ENCODE measurements at places on chromosomes 3 and 15.
A peak's percentile ranks its signal among the peaks of the same experiment; 100 is the strongest.

GRCh38 chr3:112847692-112848091 is 1.0 kb upstream of the CD200R1L start:
- DNase-seq: no peak

GRCh38 chr3:195147649-195148080 is 123.3 kb downstream of the XXYLT1 start:
- DNase-seq: peak; percentile 90

DNA sequence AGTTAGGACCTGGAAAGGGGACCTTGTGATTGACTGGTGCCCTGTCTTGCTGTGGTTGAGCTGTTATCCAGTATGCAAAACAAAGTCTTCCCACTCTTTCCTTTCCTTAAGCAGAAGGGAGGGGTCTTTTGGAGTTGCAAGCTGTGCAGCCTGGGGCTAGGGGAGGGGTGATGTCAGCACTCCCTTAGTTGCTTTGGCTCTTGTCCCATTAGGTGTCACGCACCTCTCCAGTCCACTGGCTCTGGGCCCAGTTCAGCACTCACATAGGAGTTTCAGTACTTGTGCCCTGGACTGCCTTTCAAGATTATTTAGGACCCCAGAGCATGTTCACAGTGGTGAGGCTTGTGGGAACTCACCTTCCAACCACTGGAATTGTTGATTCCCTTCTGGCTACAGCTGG is 238.5 kb downstream of the DOCK3 start:
- DNase-seq: no peak

GRCh38 chr3:100496711-100497261 is 4.4 kb downstream of the TMEM45A start:
- no peak for DNase-seq

DNA sequence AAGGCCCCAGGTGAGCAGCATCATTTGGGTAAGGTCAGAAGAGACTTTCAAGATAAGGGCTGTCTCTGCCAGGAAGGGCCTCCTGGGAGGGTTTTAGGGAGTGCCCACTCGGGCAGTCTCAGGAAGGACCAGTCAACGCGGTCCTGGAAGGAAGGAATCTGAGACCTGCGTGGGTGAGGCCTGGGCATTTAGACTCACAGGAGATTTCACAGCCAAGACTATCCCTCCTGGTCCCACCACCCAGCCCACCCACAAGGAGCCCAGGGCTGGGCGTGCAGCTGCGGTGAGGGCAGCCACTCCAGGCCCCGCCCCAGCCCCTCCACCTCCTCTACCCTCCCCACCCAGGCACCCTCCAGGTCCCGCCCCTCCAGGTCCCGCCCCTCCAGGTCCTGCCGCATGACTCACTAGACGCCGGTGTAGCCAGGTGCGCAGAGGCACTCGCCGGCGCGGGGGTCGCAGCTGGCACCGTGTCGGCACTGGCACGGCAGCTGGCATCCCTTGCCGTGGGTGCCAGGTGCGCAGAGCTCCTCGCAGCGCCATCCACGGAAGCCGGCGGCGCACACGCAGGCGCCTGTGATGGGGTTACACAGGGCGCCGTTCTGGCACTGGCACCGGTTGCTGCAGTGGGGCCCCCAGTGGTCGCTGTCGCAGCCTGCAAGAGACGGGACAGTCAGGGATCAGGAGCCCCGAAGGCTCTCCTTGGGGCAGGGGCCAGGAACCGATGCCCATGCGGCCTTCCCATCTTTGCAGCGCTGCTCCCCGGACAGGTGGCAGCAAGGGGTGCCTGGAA is 112.7 kb downstream of the RAB11A start:
- DNase-seq: no peak

DNA sequence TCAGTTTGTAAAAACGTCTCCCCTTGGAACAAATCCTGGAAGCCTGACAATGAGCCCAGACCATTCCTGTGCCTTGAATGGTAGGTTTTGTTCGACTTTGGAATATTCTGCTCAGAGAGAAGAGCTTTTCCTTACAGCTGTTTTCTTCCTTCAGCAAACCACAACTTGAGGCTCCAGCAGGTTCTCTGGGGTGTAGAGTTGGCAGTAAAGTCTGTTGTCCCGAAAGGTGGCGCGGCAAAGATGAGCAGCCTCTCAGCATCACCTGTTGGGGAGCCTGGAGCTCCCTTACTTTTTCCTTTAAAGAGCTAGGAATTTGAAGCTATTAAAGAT is 65.4 kb downstream of the BOC start:
- DNase-seq: no peak

DNA sequence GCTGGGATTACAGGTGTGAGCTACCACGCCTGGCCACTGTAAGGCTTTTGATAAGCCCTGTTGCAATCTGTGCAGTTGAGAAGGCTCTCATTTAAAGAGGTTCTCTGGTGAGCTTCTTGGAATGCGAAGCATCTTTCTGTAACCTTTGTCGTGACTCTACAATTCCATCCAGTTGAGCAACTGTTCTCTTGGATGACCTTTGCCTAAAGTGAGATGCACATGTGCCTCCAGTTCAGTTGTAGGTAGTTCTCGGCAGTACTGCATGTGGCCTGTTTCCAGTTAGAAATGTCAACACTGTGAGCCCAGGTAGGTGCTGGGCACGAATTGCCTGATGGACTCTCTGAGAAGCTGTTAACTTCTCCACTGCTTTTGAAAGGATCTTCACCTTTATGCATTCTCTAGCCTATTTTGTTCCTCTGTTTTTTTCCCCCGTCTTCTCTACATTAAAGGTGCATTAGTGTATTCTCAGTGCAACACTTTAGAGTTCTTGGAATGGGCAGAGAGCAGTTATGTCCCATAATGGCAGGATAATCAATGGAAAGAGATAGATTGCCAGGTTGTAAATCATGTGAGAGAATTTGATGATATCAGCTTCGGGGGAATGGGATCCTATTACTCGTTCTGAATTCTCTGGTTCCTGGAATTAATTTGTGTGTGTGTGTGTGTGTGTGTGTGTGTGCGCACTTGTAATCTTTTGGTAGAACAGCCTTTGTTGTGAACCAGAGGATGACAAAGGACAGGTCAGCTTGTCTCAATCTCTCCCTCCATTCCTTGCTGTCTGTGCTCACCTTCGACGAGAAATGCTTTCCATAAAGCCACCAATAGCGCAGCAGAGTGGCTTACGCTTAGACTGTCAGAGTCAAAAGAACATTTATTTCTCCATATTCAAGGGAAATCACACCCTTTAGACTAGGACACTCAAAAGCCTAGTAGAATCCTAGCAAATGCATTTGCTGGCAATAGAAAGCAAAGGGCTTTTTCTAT is 51.1 kb downstream of the PTPRG start:
- no peak for DNase-seq

GRCh38 chr15:38454696-38455090 is 766 bp downstream of the FAM98B start:
- DNase-seq: no peak

DNA sequence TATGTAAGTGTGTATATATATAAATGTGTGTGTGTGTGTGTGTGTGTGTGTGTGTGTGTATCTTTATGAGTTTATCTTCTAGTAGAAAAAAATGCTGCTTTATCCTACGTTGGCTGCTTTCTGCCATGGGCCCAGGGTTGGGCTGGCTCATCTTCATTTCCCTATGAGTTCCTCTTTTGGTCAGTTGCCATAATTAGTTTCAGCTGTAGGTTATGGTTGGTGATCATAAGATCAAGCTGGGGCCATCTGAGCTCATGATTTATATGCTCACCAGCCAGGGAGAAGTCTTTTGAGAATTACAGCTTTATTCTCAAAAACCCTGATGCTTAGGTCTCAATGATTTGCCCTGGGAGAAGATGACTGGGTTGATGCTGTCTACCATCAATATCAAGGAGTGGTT is 775.8 kb upstream of the ARPP21 start:
- DNase-seq: no peak

- no peak for DNase-seq
Measured at GRCh38 chr15:87710406-87710805, 546.1 kb downstream of the NTRK3 start.

- peak; percentile 76 for DNase-seq
Measured at GRCh38 chr3:106184540-106185457, 316.0 kb upstream of the CBLB start.

DNA sequence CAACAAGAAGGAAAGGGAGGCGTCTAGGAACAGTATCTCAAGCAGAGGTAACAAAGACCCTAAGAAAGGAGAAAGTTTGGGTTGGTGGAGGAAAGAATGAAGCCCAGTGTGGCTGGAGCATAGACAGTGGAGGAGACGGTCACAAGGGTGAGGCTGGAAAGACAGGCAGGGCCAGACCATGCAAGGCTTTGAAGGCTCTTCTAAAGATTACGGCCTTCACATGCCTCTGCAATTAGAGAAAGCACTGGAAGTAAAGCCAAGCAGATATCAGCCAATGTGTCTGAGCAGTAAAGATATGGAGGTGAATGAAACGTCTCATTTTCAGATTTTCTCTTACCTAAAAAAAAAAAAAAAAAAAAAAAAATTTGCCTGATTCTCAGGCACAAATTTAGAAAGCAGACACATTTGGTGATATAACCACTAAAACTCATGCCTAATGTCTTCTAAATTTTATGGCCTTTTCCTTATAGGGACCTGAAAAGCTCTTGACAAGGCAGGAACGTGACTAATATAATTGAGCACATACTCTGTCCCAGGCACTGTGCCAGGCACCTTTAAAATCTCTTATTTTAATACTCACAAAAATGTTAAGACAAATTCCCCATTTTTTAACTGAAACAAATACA is 184.1 kb downstream of the MECOM start:
- DNase-seq: no peak

DNA sequence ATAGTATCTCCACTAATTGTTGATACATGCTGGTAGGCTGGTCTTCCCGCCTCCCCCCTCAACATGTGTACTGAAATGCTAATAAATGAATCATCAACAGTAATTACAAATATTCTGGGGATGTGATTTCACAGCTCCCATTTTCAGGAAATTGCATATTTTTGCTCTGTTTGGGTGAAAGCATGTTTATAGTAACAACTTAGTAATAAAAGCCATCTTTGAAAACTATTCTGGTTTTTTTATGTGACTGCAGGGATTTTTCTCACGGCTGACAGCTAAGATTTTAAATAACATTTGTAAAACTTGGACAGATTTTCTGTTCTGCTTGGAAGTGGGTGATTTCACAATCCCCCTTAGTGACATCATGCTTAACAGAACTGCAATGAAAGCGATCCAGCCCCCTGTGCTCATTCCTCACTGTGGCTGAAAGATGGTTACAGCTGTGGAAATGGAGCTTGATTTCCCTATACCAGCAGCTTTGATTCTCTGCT is 25.6 kb upstream of the FAM174B start:
- DNase-seq: no peak

DNA sequence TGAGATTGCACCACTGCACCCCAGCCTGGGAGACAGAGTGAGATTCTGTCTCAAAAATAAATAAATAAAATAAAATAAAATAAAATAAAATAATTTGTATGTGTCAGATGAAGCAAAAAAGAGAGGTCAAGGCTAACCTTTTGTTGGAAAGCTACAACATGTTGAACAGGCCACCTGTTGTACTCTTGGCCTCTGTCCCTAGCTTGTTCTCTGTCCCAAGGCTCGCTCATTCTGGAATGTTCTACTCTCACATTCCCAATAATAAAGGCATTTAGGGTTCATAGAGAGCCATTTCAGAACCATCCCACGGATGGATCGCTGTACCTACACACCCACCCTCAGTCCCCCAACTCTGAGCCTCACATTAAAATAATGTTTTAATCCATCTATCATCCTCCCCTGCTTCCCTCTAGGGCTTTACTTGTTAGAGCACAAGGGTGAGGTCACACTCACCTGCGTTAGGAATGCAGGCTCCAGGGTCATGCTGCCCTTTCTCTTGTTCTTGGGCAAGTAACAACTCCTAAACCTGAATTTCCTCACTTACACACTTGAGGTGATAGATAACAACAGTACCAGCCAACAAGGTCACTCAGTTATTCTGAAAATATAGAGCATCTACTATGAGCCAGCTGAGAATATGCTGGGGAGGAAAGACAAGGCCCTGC is 24.9 kb upstream of the KCTD6 start:
- no peak for DNase-seq

- DNase-seq: no peak
Measured at GRCh38 chr3:128493570-128494366, 767 bp upstream of the GATA2 start.

DNA sequence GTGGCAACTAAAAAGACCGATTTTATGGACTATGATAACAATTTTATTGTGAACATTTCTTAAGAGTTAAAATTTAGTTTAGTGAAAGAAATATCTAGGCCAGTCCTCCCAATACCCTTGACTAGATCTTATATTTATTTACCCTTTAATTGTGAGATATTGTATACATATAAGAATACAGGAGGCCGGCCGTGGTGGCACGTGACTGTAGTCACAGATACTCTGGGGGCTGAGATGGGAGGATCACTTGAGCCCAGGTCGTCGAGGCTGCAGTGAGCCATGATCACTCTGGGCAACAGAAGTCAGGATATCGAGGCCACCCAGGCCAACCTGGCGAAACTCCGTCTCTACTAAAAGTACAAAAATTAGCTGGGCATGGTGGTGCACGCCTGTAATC is 756 bp upstream of the RMDN3 start:
- DNase-seq: no peak

GRCh38 chr15:49331951-49332350 is 91.1 kb upstream of the FGF7 start:
- no peak for DNase-seq

GRCh38 chr3:102206511-102207031 is 228.2 kb upstream of the ZPLD1 start:
- DNase-seq: no peak

DNA sequence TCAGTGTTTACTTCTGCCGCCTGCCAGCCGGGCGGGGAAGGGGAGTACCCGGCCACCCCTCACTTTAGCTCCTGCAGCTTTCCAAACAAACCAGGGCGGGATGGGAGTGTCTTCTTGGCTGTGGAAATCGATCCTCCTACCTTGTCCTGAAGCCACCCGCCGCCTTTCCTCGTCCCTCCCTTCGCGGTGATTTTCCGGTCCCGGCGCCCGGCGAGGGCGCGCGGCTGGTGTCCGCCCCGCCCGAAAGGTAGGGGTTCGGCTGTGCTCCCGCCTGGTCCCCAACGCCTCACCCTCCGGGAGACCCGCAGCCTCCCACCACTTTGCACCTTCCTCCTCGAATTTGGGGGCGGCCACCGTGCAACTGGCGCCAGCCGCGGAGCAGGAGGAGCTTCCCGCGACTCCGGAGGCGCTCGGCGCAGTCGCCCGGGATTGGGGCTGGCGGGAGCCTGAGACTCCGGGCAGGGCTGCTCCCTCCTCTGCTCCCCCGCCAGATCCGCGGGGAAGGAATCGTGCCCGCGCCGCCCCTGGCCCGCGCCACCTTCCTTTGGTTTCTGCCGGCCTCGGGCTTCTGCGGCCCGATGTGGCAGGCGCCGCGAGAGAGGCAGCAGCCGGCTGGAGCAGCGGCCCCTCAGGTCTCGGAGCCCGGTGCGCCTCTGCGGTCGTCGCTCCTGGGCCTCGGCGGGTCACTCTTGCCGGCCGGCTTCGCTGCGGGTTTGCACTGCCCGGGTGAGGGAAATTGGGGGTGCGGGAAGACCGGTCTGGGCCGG is 30.7 kb upstream of the ST3GAL6 start:
- DNase-seq: no peak

Data from GM12864 (cell line).